ENCODE measurements at places on chromosomes 3 and 15.

DNA sequence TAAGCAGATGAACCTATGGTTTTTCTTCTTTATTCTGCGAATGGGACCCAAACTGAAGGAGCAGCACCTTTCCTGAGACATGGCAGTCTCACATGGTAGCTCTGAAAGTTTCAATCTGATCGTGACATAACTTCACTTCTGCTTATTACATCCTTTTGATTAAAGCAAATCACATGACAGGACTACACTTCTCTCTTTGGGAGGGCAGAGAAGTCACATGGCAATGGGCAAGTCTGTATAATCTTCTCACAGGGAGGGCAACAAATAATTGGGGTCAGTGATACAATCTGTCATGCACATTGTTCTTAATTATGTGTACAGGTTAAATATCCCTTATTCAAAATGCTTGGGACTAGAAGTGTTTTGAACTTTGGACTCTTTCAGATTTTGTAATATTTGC, 21.6 kb downstream of the NCBP2 start:
- DNase-seq, result no peak

GRCh38 chr3:148460686-148461085, 237.0 kb upstream of the AGTR1 start:
- DNase-seq, result no peak

GRCh38 chr3:25473246-25473645, 45.2 kb downstream of the RARB start:
- no peak for DNase-seq

GRCh38 chr15:89077750-89078149, 10.5 kb upstream of the ABHD2 start:
- no peak for DNase-seq
